ENCODE measurements at places on chromosomes 4 and X.

DNA sequence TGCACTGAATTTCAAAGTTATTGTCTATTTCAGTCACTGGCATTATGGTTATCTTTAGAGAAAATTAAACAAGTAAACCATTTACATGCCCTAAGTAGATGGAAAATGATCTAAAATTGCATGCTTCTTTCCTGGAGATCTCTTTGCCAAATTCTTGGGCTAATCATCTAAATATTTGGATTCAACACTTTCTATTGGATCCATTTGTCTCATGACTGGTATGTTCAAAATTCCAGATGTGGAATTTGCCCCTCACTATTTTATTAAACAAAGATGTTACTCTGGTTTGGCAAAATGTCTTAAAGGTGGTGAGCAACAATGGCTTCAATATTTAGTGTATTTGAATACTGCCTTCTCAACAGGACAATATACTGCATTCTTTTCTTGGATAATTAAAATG lies 147.5 kb upstream of the CASK start:
- DNase-seq: no peak

DNA sequence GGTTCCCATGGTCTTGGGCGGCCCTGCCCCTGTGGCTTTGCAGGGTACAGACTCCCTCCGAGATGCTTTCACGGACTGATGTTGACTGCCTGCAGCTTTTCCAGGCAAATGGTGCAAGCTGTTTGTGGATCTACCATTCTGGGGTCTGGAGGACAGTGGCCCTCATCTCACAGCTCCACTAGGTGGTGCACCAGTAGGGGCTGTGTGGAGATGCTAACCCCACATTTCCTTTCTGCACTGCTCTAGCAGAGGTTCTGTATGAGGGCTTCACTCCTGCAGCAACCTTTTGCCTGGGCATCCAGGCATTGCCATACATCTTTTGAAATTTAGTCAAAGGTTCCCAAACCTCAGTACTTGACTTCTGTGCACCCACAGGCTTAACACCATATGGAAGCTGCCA lies 176.1 kb downstream of the DCAF12L1 start:
- no peak for DNase-seq

DNA sequence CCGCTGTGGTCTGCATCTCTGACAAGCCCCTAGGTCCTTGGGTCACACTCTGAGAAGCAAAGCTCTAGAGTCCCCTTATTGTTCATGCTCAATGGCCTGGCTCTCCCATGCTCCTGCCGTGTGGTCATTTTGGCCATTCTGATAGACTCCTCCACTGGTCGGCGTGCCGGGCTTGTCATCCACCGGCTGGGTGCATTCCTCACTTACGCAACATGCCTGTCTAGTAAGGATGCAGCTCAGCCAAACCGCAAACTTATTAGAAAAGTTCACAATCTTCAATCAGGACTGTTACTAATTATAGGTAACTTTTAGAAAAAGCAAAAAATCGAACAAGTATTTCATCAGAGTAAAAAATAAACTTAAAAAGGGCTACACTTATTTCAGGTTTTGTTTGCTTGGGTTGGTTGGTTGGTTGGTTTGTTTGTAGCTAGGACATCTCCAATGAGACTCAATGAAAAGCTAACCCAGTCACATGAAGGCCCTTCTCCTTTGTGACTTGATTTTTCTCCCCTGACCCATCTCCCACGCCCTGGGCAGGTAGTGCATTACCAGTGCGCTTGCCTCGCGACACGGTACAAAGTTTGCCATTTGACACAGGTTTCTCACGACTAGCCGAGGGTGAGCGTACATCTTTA lies 41.0 kb downstream of the IRF2 start:
- DNase-seq: no peak

- DNase-seq: no peak
These were observed 244.2 kb upstream of the GRID2 start for GRCh38 chr4:92059615-92060014.

- DNase-seq: no peak
These were observed 272.4 kb upstream of the KCNIP4 start for GRCh38 chr4:22220965-22221364.

GRCh38 chrX:46959985-46960700 lies 47.9 kb downstream of the JADE3 start:
- no peak for DNase-seq
